ENCODE measurements at places on chromosomes 1 and 21.

- no peak for DNase-seq
Observed at GRCh38 chr1:180571060-180571831, 12.5 kb downstream of the OVAAL start.

DNA sequence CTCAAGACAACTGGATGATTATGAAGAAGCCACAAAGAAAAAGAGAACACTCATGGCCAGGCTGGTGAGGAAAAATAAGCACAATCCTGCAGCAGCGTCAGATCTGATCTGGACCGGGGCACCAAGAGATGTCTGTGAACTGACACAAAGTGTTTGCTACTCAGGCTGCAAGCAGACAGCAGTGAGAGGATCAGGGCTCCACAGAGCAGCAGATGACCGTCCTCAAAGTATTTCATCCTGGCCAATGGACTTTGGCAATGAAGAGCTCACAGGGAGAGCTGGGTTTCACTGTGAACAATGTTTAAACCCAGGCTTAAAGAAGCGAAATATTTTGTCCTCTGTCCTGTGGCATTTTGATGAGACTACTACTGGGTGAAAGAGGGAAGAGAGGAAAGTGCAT is 299.2 kb downstream of the GPATCH2 start:
- no peak for DNase-seq

DNA sequence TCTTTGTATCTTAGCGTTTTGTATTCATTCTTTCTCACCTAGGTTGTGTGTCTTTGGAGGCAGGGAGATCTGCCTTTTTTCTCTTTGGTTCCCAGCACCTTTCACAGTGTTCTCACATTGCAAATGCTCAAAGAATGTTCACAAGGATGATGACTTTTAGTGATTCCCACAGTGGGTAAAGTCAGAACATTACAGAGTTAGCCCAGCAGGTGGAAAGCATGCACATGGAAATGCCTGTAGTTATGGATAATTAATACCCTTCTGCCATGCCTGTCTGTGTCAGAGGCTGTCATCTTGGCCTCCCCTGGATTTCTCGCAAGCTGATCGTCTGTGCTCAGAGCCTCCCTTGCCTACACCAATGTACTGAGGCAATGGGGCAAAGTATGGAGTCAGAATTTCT is 458.9 kb downstream of the LMO4 start:
- no peak for DNase-seq

DNA sequence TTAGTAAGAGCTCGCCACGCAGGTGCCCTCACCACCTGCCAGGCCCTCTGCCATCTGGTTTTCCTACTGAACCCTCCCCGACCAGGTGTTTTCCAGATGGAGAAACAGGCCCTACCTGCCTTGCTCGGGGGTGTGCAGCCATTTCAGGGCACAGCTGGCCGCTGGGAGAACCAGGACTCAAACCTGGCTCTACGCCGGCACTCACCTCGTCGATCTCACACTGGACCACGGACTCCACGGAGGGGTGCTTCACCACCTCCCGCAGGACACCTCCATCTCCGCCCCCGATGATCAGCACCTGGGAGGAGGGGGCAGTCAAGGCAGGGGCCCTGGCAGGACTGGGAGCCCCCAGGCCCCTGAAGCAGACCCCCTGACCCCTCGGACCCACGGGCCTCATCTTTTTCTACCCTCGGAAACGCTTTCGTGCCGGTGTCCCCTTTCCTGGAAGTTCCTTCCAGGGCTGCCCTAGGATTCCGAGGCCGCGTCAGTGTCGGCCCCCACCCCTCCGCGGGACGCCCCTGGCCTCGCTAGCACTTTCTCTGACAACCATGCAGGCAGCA is 1.1 kb downstream of the SRM start:
- DNase-seq, result no peak

DNA sequence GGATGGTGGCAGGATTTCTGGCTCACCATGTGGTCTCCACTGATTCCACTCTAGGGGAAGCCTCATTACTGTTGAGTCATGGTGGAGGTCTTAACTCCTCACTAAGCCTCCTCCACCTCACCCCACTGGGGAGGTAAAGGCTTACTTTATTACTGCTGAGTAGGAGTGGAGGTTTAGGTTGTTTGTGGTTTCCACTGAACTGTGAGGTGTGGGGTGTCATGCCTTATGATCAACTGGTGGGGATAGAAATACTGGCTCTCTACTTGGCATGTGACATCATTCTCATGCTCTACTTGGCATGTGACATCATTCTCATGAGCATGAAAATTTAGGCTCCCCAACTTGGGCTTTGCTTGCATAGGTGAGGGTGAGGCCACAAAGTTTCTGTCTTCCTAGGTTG is 35.6 kb downstream of the COL6A1 start:
- no peak for DNase-seq

- no peak for DNase-seq
Observed at GRCh38 chr21:15210235-15210678, 145.5 kb upstream of the NRIP1 start.

GRCh38 chr1:86409416-86410021 is 13.4 kb upstream of the ODF2L start:
- DNase-seq, result peak; percentile 72

DNA sequence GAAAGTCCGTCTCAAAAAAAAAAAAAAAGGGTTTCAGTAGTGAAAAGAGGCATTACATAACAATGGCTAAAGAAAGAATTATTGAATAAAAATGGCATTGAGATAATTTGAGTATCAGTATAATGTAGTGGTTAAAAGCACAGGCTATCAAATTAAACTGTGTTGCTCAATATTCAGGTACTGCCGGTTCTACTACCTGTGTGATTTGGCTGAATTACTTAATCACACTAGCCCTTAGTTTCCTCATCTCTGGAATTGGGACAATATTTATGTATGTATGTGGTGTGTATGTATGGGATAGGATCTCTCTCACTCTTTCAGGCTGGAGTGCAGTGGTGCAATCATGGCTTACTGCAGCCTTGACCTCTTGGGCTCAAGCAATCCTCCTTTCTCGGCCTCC is 56.1 kb upstream of the TEKT2 start:
- no peak for DNase-seq

DNA sequence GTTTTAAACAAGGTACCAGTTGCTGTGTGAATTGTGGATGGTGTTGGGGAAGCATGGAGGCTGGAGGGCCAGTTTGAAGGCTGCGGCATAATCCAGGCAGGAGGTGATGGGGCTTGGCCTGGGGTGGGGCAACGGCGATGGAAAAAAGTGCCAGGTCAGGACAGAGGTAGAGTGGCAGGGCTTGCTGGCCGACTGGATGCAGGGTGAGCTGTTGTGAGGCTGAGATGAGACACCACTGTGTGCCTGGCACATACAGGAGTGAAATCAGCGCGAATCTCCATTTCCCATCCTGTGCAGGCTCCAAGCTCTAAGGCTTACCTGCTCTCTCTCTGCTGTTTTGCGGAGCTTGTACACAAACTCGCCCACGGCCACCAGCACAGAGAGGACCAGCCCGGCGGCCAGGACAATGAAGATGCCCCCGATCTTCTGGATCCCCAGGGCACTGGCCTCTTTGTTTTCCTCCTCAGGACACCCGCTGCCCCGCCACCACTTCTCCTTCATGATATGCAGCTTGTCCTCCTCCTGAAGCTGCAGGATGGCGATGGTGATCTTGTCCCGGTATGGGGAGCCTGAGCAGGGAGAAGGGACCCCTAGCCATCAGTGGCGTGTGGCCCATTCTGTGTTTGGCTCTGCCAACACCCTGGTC is 229.5 kb downstream of the GRIK3 start:
- DNase-seq, result no peak

- no peak for DNase-seq
Observed at GRCh38 chr1:101050869-101051268, 25.3 kb upstream of the DPH5 start.

DNA sequence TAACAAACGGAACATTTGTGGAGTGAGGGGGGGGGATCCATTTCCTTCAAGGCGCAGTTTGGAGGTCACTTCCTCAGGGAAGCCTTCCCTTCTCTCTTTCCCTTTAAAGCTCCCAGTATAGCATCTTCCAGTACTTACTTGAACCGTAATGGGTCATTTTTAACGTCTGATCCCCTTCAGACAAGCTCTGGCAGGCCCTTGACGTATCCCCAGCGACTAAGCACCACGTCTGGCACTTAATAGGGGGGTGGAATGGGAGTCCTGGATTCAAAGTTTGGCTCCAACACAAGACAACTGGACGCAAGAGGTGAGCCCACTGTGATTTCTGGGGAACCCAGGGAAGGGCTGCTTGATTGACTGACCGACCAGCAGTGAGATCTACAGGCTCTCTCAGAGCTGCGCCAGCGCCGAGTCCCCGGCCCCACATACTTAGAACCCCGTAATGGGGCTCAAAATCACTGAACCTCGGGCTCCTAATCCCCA is 441 bp downstream of the YARS1 start:
- DNase-seq, result no peak

- DNase-seq, result no peak
Observed at GRCh38 chr1:172070055-172070454, 228.8 kb downstream of the DNM3 start.

GRCh38 chr1:15850471-15851001 is 3.0 kb downstream of the SPEN start:
- DNase-seq, result no peak

DNA sequence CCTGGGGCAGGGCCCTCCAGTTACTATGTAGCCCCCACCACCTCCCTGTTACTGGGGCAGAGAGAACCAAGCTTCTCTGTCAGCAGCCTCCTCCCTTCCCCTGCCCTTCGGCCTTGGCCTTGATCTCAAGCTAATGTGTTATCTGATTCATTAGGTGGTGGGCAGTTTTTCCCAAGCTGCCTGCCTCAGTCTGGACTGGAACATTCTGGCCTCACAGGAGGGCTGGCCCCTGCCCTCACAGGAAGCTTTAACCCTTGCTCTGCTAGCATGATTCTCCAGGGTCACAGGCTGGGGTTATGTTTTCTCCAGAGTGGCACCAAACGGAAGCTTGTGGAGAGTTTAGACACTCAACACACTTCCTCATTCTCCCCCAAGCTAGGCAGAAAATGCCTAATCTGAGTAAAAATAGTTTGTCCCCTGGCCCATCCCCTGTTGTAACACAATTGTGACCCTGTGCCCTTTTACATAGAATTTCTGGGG is 37.2 kb upstream of the SLC6A9 start:
- no peak for DNase-seq

- no peak for DNase-seq
Observed at GRCh38 chr1:223772771-223773160, 60.4 kb downstream of the CAPN2 start.

GRCh38 chr1:199173356-199173755 is 534.5 kb downstream of the PTPRC start:
- DNase-seq, result no peak

DNA sequence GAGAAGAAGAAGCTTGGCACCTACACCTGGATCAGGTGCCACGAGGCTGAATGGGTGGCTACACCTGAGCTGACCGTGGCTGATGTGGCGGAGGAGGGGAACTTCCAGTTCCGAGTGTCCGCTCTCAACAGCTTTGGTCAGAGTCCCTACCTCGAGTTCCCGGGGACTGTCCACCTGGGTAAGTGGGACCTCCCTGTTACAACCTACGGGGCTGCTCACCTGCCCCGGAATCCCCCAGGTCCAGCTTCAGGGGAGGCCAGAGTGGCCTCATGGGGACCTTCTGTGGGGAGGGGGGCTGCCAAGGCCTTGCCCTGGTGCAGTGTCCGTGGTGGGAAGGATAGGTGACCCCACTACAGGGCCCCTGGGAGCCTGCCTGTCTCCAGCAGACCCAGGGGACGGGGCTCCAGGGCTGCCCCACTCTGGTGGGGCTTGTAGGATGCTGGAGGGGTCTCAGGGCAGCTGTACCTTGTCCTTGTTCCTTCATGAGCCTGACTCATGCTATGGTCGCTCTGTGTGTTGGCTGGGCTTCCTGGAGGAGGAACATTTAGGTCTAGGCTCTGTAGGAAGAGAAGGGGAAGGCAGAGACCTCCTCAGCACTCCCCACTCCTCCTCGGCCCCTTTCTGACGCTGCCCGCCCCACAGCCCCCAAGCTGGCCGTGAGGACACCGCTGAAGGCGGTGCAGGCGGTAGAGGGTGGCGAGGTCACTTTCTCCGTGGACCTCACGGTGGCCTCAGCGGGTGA is 7.2 kb downstream of the OBSCN start:
- no peak for DNase-seq

- DNase-seq, result no peak
Observed at GRCh38 chr1:112806090-112806642, 91.0 kb upstream of the PPM1J start.

GRCh38 chr21:23496729-23497128 is 2110.6 kb downstream of the MRPL39 start:
- DNase-seq, result no peak

- no peak for DNase-seq
Observed at GRCh38 chr1:221045842-221046831, 166.9 kb downstream of the HLX start.

DNA sequence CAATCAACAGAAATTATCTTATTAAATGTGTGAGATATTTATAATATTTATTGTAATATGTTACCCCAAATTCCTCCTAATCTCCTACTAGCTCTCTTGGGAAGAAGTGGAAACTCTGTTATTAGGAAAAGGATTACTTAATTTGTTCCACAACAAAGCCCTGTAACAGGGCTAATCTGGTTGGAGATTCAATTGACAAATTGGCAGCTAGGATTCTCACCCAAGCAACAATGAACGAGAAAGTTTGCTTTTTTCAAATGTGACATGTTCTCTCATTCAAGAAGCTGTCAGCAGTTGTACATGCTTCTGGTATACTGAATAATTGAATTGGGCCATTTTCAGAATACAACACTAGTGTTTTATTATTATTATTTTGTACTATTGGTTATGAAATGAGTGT is 367.9 kb upstream of the ADGRL4 start:
- no peak for DNase-seq

DNA sequence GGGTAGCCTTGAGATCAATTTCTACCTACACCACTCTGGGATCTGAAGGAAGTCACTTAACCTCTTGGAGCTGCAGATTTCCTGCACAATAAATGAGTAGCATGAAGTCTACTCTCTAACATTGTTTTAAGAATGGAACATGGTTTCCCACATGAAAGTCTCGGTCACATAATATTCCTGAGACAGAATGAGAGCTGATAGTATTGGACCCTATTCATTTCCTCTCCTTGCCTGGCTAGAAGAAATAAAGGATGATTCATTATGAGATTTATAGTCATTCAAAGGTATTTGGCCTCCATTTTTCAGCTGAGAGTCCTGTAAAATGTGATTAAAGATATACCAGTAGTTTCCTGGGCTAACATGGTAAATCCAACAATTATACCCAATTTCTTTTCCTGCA is 56.7 kb downstream of the ARHGAP29 start:
- DNase-seq, result no peak

- no peak for DNase-seq
Observed at GRCh38 chr1:183239793-183240525, 53.9 kb downstream of the LAMC2 start.

GRCh38 chr1:200282497-200283122 is 127.2 kb downstream of the ZNF281 start:
- no peak for DNase-seq

- no peak for DNase-seq
Observed at GRCh38 chr1:21262293-21263051, 27.8 kb downstream of the ECE1 start.

GRCh38 chr1:223479718-223480425 is 86.7 kb downstream of the CCDC185 start:
- no peak for DNase-seq

All from NCI-H187 treated with DMSO at 0.1 percent for 48 hours (cell line).